ENCODE measurements at places on chromosomes 16 and 17.

- DNase-seq, result no peak
Measured at GRCh38 chr16:11234884-11235702, 20.9 kb downstream of the SOCS1 start.

DNA sequence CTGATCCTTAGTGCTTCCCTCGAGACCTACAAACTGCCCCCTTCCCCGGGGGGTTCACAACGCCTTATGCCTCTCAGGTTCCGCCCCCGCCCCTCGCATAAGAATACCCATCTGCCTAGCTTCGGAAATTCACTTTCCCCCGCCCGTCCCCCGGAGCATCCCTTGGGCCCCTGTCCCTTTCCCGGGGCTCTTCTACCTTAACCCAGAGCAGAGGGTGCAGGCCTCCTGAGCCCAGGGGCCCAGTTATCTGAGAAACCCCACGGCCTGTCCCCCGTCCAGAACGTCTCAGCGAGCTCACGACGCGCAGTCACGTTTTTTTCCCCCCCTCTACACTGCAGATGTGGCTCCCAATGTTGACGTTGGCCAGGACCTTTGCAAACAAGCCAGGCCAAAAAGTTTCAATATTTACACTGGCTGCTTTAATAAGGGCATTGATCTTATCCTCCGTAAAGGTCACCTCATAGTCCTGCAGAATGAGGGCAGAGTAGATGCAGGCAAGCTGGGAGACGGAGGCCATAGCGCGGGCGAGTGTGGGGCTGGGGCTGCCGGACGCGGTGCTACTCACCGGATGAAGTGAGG, 1.4 kb upstream of the NBR1 start:
- no peak for DNase-seq

- DNase-seq, result no peak
Measured at GRCh38 chr16:4420505-4421105, 4.2 kb upstream of the CORO7 start.

GRCh38 chr17:75774991-75775668, 9.5 kb upstream of the UNK start:
- no peak for DNase-seq

DNA sequence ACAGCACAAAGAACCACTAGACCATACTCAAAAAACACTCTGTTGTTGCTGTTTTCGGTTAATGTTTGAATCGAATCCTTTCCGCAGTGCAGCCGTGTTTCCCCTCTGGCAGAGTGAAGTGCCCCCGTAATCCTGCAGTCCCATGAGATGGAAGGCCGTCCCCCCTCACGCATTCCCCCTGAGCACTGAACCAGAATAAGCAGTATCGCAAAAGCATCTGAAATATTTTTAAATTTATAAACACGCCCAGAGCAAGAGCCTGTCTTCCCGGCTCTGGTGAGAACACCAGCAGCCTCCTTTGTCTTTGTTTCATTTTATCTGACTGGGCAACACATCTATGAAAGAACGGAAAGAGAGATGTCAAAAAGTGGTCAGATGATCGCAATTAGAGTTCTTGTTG, 121.0 kb upstream of the ADAMTS18 start:
- no peak for DNase-seq

DNA sequence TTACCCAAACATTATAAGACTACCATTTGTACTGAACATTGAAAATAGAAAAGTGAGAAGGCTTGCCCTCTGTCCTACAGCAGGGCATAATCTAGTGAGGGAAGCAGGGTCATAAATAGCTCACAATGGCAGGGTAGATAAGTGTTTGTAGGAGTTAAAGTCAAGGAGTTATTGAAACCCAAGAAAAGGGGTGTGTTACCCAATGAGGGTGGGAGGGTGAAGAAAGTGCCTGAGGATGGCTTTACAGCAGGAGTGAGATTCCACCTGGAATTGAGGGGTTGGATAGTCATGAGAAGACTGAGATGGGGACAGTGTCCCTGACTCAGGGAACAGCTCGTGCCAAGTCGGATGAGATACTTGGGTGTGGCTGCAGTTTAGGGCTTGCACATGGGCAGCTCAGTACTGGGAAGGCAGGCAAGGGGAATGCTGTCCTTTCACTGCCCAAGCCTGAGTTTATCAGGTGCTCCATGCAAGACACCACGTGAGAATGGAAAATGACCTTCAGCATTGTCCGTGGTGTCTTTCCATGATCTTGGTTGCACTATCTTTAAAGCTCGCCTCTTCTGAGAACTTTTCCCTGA, 393.2 kb upstream of the MAF start:
- no peak for DNase-seq

GRCh38 chr17:79536212-79536840, 74.5 kb downstream of the RBFOX3 start:
- DNase-seq, result no peak

GRCh38 chr17:12623220-12623848, 42.4 kb upstream of the MYOCD start:
- no peak for DNase-seq

DNA sequence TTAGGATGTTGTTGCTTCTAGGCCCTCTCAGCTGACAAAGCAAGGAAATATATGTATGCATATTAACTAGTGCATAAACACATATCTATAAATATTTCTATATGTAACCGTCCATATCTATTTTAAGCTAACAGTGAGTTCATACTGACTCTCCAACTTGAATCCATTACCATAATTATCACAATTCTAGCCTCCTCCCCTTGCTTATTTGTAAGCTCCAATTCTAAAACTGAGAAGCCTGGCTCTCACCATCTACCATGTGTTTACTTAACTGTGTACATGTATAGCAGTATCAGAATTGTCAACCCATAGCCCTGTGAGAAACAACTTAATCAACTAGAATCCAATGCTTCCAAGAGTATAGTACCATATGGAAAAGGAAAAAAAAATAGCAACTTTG, 5.1 kb downstream of the ABCC12 start:
- no peak for DNase-seq

GRCh38 chr17:80257716-80258213, 2.9 kb upstream of the RNF213 start:
- no peak for DNase-seq

DNA sequence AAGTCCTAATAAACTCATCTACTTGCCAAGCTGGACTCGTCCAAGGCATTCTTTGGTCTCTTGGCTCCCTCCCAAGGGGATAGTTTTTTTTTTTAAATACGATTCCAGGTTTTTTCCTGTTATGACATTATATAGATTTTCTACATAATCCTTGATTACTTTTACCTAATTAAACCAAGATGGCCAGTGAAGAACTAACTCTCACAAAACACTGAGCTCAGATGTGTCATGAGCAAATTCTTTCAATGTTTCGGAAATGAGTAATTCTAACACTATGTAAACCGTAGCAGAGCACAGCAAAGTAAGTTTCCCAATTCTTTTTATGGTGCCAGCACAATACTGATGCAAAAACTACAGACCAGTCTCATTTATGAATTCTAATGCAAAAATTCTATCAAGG, 1.8 kb downstream of the ZNF23 start:
- no peak for DNase-seq

DNA sequence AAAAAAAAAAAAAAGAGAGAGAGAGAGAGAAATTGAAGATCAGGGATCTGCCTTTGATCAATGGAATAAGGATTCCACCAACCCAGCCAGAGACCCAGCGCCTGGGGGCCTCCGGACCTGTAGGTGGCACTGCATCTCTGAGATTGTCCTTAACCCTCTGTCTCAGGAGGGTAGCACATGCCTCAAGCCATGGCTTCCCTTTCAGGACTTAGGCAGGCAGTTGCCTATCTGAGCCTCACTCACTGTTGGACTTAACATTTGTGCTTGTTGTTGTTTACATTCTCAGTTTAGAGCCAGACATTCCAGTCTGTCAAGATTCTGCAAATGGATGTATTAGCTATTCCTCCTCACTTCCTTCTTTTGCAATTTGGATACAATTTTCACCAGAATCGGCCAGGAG, 5.1 kb upstream of the SCNN1B start:
- no peak for DNase-seq

DNA sequence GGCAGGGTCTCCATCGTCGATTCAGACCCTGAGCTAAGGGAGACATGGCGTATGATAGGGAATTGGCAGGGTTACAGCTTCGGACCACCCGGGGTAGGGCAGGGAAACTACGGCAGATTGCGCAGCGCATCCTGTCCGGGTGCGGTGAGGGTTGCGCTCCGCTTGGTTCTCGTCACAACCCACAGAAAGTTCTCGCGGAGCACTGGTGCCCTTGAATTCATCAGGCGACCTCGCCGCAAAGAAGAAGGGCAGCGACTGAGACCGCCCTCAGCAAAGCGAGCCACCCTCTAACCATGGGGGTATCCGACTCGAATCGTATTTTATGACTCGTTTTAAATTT, 1.2 kb downstream of the HS3ST3B1 start:
- DNase-seq, result no peak

DNA sequence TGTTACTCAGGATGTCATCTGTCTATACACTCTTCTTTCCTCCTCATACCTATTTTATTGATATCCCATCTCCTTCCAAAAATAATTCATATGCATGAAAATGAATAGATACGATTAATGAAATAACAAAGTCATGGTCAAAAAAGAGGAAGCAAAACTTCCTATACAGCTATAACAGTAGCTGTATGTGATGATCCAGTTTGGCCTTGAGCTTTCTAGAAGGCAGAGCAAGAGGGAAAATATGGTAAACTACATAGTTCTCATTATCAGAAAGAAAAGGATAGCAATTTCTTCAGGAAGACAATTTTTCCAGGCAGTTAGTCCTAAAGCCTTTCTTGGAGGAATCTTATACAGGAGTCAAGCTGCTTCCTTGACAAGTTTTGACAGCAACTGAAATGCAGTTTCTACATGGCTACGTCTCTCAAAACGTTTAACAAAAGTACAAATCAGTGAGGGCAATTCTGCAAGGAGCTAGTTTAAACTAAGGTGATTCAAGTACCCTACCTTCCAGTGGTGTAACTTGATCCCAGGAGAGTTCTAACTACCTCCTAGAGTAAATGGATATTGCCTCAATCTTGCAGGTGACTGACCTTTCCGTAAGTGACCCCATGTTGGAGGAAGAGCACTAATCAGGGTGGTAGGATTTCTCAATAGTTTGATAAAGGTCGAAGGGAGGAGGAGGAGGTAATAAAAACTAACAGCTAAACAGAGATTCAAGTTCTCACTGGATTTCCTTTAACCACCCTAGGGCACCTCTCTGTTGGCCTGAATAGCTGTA, 1.0 kb downstream of the SPAG5 start:
- DNase-seq, result no peak

GRCh38 chr17:77493238-77493820, 352.6 kb downstream of the SEC14L1 start:
- DNase-seq, result no peak

DNA sequence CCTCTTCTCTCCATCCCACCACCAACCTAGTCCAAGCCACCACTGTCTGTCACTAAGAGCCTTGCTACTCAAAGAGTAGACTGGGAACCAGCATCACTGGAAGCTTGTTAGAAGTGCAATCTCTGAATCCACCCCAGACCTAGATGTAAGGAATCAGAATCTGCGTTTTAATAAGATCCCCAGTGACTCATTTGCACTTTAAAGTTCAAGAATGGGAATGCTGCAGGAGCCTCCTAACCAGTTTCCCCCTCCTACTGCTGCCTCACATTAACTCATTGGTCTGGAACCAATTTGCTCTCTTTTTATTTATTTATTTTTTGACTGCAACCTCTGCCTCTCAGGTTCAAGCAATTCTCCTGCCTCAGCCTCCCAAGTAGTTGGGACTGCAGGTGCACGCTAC, 19.8 kb upstream of the LYRM9 start:
- DNase-seq, result no peak

- DNase-seq, result no peak
Measured at GRCh38 chr17:55806745-55807495, 56.1 kb downstream of the PCTP start.

GRCh38 chr17:44307387-44308186, 814 bp upstream of the RUNDC3A start:
- no peak for DNase-seq

GRCh38 chr17:83083368-83084201, 4.2 kb downstream of the METRNL start:
- no peak for DNase-seq

- DNase-seq, result no peak
Measured at GRCh38 chr17:42759982-42760651, 910 bp upstream of the RAMP2 start.

- DNase-seq, result no peak
Measured at GRCh38 chr17:75245011-75245410, 16.4 kb downstream of the GGA3 start.

GRCh38 chr16:4372578-4373355, 1.1 kb downstream of the VASN start:
- DNase-seq, result no peak

DNA sequence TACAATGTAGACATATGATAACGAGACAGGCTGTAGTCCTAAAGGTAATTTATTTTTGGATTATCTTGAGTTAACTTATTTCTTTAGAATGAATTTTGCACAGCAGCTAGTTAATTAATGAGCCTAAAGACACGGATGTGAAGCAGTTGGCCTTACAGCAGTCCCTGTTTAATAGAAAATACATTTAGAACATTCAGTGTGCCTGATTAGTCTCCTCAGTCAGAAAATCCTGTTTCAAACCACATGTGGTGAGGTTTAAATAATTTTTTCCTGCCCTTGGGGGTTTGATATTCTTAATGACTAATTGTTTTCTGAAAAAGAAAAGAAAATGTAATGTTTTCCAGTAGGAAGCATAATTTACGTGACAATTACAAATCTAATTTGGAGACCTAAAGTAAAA, 494.2 kb upstream of the CDH8 start:
- no peak for DNase-seq

- no peak for DNase-seq
Measured at GRCh38 chr17:66671156-66671555, 163.8 kb upstream of the CACNG5 start.

GRCh38 chr16:54817940-54818574, 112.6 kb upstream of the IRX5 start:
- no peak for DNase-seq

DNA sequence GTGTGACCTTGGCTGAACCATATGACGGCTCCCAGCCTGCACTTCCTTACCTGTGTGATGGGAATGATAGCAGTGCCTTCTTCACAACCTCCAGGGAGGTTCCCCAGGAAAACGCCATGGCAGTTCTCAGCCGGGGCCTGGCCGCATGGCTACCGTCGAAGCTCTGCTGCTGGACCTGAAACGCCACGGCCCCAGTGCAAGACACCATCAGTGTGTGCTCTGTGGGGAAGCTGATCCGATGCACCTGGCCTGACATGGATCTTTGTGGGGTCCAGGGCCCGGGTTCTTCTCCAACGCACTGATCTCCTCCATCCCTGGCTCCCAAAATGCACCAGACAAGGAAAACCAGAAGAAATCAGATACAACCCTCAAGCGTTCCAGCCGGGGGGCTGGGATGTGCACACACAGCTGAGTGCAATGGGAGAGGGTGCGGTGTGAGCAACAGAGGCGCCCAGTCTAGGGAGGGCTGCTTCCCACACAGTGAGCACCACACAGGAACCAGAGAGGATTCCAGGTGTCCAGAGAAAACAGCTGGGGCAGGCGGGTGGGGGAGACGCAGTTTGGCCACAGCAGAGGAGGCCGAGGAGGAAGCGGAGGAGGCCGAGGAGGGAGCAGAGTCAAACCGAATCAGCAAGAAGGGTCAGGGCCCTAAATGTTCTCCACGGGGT, 54.3 kb upstream of the ZNF469 start:
- DNase-seq, result no peak

DNA sequence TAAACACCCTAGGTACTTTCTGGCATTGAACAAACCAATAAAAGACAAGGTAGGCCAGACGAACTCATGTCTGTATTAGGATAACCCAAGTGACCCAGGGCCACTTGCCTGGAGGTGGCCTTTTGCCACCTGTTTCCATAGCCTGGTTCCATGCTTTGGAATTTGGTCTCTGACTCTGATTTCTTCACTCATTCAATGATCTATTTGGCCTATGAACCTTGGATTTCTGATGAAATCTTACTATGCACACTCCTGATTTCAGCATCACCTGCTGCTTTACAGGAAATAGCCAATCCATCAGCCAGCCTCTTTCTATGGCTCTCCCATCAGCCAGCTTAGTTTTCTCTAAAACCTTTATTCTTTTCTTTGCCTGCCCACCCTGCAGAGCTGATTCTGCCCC, 142.8 kb upstream of the PSMD7 start:
- no peak for DNase-seq
